PC-3 (cell line): ENCODE measurements at places on chromosomes 13 and 19. TPM values are rescaled to one million over a fixed set of nuclear protein-coding genes. Genes with fewer than 3 reads are reported as not detected.

GRCh38 chr19:40588110-40588854 lies 11.6 kb downstream of the SHKBP1 start:
- H3K36me3 ChIP-seq, result no peaks in the 10 kb centered on the region
- DNase-seq, result no peak
- no peaks in the 10 kb centered on the region for H3K4me1 ChIP-seq
- no peaks in the 10 kb centered on the region for H3K27me3 ChIP-seq

DNA sequence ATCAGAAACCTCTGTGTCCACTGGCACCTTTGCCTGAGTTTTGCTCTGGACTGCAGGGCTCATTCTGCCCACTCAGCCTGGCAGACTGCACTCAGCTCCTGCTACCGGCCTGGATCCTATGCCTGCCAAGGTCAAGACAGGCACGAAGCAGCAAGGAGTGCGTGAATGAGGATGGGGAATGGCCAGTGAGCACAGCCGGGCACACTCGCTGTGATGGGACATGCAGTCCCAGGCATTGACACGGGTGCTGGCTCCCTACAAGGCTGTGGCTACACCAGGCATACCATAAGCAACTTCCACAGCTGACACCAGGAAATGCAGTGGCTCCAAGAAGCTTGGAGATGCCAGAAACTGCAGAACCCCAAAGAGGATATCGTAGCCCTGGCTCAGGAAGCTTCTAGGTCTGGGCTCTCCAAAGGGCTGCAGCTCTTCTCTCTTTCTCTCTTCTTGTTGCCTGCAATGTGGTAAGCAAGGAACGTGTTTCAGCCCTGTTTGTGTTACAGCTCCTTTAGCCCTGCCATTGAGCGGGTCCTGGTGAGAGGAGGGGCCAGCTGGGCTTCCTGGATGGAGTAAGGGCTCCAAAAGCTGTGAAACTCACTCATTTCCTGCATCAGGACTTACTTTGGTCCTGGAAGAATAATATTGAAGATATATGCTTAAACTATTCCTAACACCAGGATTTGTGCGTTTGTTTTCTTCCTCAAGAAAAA lies 832.6 kb upstream of the SLITRK5 start:
- DNase-seq, result no peak
- H3K36me3 ChIP-seq, result no peaks in the 10 kb centered on the region

- no peaks in the 10 kb centered on the region for H3K36me3 ChIP-seq
- no peak for DNase-seq
- H3K4me3 ChIP-seq, result no peak overlapping the region
- no peaks in the 10 kb centered on the region for H3K27me3 ChIP-seq
- H3K4me1 ChIP-seq, result peaks cover 19% of the 10 kb centered on the region
These were observed 31.4 kb downstream of the LHFPL6 start for GRCh38 chr13:39571502-39572092.

GRCh38 chr19:7829166-7829520 lies 875 bp upstream of the EVI5L start:
- no peak overlapping the region for H3K27ac ChIP-seq
- peak overlapping the region; percentile 67 for H3K4me3 ChIP-seq
- H3K4me1 ChIP-seq, result peaks cover 37% of the 10 kb centered on the region
- no peaks in the 10 kb centered on the region for H3K27me3 ChIP-seq
- H3K36me3 ChIP-seq, result no peaks in the 10 kb centered on the region
- no peak for DNase-seq

GRCh38 chr19:4043401-4043800 lies 23.3 kb downstream of the ZBTB7A start:
- DNase-seq, result no peak
- no peaks in the 10 kb centered on the region for H3K36me3 ChIP-seq
- H3K27me3 ChIP-seq, result no peaks in the 10 kb centered on the region

DNA sequence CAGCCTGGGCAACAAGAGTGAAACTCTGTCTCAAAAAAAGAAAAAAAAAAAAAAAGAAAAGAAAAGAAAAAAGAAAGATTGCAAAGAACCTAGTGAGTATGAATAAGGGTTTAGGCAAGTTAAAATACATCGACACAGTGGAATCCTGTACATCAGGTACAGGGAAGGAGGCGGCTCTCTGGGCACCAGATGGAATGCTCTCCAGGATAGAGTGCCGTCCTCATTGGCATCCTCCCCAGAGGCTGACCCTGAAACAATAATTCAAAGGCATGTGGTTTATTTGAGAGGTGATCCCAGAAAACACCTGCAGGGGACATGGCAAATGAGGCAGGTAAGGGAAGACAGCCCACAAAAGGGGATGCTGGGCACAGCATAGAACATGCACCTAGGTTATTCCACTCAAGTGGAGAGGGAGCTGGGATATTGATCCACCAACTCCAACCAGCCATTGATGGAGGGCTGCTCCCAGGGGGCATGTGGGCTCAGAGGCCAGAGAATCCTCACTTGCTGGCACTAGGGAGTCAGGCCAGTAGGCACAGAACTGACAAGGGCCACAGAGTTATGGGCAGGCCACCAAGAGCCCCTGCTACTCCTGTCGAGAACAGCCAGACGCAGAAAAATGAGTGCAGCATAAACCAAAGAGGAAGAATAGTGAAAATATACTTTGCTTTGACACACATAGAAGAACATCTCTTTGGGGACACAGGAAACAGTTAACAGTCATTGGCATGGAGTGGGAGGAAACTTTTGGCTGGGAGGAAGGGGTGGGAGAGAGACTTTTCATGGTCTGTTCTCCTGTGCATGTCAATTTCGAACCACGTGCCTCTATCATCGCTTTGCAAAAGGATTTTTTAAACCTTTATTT lies 4.2 kb downstream of the TSPAN16 start:
- H3K4me3 ChIP-seq, result no peak overlapping the region
- no peaks in the 10 kb centered on the region for H3K4me1 ChIP-seq
- no peaks in the 10 kb centered on the region for H3K36me3 ChIP-seq
- H3K27ac ChIP-seq, result no peak overlapping the region
- no peak for DNase-seq

- H3K27ac ChIP-seq, result no peak overlapping the region
- H3K36me3 ChIP-seq, result no peaks in the 10 kb centered on the region
- H3K27me3 ChIP-seq, result peaks cover 21% of the 10 kb centered on the region
- H3K4me3 ChIP-seq, result no peak overlapping the region
- no peak for DNase-seq
- H3K4me1 ChIP-seq, result no peaks in the 10 kb centered on the region
These were observed 46.1 kb upstream of the TUBGCP3 start for GRCh38 chr13:112634102-112634501.

DNA sequence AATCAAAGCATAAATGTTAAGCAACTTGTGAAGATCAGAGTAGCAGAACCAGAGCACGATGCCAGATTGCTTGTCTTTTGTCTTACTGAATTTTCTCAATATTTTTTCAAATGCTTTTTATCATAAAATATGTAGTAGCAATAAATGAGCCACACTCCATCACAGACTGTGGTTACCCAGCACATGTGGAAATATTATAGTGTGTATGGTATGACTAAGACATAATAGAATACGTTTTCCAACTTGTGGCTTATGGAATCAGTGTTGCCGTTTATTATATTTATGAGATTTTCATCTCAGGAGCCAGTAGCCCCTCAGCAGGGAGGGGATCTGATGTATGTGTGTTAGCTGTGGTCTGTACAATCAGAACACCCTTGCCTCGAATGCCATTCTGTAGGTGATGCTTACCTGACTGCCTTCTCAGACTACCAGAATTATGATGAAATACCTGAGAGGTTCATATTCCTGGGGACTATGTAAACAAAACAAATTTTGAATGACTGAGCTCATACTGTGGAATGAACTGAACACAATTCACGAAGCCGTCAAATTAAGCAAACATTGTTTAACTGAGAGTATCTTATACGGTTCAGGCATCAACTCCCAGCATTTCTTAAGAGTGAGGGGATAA lies 1.9 kb downstream of the SCEL start:
- H3K4me1 ChIP-seq, result peaks cover 56% of the 10 kb centered on the region
- H3K27me3 ChIP-seq, result no peaks in the 10 kb centered on the region
- peak overlapping the region; percentile 65 for H3K27ac ChIP-seq
- H3K36me3 ChIP-seq, result no peaks in the 10 kb centered on the region

GRCh38 chr19:1154731-1155351 lies 19.2 kb downstream of the SBNO2 start:
- H3K27me3 ChIP-seq, result no peaks in the 10 kb centered on the region
- no peak overlapping the region for H3K4me3 ChIP-seq
- DNase-seq, result no peak
- H3K36me3 ChIP-seq, result peaks cover 12% of the 10 kb centered on the region
- H3K27ac ChIP-seq, result no peak overlapping the region

DNA sequence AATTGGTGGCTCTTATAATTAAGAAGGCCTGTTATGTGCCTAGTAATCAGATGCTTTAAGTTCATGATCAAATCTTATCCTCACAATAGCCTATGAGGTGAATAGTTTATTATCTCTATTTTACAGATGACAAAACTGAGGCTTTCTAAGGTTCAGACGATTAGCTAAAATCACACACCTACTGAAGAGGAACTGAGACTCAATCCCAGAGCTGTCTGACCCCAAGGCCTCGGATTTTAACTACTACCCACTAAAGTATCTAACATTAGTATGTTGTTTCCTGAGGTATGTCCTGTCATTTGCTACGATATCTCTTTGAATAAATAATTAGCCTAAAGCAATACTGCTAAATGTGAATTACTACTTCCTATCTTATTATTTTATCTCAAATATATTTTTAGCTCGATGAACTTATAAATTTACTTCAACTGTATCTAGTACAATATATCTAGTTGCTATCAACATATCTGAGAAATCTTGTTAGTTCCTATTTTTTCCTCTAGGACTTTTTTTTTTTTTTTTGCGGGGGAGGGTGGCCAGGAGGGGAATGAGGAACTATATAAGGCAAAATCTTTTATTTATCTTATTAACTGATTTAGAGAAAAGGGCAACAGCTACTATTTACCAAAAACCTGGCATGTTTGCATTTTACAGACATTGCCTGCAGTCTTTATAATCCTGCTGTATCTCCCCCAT lies 118.5 kb downstream of the ABCC4 start:
- no peaks in the 10 kb centered on the region; the same call in 1 of the 2 replicates for H3K36me3 ChIP-seq
- no peak overlapping the region for H3K27ac ChIP-seq
- no peak overlapping the region for H3K4me3 ChIP-seq
- H3K27me3 ChIP-seq, result no peaks in the 10 kb centered on the region
- H3K4me1 ChIP-seq, result no peaks in the 10 kb centered on the region

The FLT3LG gene
- 0.18 and 2.8 TPM in 2 replicates for total RNA-seq

The OLFM2 gene
- 1.6 and 1.7 TPM in 2 replicates for total RNA-seq

The FFAR3 gene
- not detected in 2 replicates for total RNA-seq

The ELANE gene
- total RNA-seq, result not detected in 2 replicates

The EFNB2 gene
- total RNA-seq, result 16.4 and 17.5 TPM in 2 replicates
